ENCODE measurements at places on chromosomes 7 and 10.

DNA sequence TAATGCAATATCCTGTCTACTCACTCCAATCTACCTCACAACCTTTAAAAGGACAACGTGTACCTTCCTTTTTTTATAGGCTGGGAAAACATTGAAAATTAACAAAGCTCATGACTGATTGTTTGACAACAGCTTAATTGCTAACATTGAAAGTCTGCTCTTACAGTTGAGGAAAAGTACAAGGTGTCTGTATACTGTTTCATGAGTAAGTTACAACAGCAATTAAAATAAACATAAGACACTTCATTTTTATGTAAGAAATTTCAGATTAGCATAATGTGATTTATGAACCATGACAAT lies 28.6 kb upstream of the NCAPG2 start:
- no peak for DNase-seq

DNA sequence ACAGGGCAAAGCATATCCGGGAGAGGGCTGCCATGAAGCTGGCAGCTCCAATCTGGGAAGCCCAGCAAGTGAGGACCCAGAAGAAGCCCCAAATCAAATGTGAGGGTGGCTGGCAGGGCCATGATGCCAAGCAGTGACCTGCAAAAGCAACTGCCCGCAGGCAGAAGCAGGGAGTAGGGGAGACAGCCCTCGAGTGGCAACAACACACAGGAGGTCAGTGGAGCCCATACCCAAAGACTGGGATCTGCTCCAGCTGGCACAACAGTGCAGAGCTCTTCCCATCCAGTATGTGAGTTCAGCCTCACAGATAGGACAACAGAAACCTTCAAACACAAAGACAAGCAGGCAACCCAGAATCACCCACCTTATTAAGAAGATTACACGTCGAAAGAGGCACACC lies 45.0 kb downstream of the GRID1 start:
- no peak for DNase-seq

DNA sequence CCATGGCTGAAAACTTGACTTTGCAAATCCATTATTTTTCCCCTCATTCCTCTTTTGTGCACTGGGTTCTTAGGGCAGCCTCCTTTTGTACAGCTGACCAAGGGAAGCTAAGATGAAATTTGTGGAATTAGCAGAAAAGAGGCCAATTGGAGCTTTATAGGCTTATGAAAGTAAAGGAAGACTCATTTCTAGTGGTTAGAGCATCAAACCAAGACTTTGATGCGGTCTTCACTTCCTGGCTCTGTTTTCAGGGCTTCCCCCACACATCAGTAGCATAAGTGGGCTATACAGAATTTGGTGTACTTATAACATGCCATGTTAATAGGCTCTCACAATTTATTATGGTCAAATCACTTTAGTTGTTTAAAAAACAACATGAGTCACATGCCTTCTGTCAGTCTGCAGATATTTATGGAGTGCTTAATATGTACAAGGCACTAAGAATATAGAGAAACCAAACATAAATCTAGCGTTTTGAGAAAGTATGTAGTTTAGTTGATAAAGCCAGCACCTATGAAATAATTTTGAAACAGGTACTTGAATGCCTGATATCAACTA lies 5.7 kb downstream of the AUTS2 start:
- peak; percentile 46 for DNase-seq

DNA sequence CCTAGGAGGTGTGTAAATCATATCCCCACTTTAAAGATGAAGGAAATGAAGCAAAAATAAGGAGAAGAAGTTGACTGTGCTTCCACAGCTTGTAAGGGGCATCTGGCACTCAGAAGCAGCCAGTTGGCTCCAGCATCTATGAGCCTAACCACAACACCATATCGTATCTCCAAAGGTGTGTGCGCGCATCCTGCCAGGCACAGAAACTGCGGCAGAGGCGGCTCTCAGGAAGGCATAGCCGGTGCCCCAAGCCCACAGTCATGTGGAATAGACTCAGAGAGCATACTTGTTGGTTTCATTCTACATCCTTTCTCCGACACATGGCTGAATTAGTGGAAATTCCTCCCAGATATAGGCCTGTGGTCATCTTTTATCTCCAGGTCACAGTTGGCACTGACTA lies 423.9 kb downstream of the CALN1 start:
- DNase-seq: no peak

- no peak for DNase-seq
These were observed 53.5 kb downstream of the PODXL start for GRCh38 chr7:131502810-131503508.

DNA sequence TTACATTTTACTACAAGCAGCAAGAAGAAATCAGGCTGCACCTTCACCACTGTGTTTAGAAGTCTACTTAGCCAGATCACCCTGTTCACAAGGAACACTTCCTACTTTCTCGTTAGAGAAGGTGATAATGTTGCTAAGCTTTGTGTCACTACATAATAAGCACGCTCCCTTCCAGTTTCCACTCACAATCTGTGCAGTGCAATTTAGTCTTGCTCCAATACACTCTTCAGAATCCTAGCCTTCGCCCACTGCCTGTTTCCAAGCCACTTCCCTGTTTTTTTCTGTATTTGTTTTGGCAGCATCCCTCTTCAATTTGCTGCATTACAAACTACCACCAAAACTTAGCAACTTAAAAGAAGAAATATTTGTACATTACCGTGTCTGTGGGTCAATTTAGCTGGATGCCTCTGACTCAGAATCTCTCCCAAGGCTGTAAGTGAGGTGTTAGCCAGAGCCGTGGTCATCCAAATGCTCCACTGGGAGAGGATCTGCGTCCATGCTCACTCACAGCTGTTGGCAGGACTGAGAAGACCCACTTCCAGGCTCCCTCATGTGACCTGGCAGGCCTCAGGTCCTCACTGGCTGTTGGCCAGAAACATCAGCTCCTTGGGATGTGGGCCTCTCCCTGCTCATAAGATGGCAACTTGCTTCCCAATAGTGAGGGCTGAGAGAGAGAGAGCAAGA lies 110.4 kb downstream of the PON1 start:
- DNase-seq: no peak

DNA sequence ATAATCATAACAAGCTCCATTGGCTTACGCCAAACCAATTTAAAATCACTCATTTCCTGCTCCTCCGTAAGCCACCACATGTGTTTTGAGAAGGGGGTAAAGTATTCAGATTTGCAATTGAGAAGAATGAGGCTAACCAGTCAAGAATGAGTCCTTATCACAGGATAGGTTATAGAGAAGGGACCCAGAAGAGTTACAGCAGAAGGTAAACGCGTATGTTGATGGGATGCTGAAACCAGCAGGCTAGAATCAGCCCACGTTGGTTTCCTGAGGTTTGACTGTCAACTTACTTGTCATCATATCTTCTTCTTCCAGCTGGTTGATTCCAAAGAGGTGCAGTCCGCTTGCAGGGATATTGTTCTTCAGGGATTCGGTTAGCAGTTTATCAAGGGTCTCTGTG lies 64.1 kb upstream of the TM9SF3 start:
- DNase-seq: no peak

DNA sequence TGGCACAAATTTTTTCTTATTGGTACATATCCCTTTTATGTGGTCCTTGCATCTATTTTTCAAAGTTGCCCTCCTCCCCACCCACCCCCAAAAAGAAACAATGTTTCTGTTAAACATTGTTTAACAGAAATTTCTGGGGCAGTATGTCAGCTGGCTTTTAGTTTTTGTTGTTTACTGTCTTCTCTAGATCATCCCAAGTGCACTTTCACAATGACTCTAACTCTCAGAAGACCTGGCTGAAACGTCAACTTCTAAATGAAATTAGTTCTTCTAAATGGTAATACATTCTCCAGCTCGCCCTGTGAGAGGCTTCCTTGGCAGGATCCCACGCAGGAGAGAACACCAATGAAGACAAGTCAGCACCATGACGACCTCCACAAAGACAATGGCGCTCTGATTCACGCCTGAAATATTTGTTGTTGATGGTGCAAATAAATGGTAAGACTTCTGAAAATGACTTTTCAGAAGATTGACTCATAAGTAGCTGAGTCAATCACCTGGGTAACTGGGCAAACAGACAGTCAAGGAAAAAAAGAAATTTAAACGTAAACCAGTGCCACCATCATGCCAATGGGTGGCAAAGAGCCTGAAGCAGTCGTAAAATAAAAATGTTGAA lies 293.7 kb downstream of the FZD1 start:
- DNase-seq: no peak

DNA sequence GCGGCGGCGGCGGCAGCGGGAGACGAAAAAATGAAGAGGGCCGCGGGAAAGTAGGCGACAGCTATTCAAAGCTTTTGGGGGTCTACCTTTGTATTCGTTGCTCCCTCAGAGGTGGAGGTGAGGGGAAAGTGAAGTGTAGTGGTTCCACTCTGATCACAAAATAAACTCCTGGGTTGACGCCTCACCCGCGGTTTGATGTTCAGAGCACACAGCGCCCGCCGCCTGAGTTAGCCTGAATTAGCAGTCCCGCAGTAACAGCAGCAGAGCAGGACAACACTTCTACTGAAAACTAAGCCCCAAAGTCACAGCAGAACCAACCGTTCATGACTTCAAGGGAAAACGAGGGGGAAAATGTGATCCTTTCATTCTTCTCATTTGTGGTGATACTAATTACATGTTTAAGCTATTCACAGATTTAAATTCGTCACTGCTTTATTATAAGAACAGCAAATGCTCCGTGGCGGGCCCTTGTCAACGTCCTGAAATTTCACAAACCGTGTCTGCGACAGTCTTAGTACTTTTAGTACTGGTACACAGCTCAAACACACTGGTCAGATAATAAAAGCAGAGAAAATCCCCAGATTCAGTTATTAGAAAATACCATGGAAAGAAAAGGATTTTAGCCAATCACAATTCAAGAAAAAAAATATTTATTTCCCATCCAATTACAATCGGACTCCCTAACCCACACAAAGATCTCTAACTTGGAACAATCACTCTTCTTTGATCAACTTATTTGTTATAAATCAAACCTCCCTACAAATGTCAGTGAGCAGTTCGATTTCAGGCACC lies 563 bp upstream of the JMJD1C start:
- peak; percentile 46 for DNase-seq

- no peak for DNase-seq
These were observed 81.7 kb downstream of the ABCA13 start for GRCh38 chr7:48252995-48253394.

DNA sequence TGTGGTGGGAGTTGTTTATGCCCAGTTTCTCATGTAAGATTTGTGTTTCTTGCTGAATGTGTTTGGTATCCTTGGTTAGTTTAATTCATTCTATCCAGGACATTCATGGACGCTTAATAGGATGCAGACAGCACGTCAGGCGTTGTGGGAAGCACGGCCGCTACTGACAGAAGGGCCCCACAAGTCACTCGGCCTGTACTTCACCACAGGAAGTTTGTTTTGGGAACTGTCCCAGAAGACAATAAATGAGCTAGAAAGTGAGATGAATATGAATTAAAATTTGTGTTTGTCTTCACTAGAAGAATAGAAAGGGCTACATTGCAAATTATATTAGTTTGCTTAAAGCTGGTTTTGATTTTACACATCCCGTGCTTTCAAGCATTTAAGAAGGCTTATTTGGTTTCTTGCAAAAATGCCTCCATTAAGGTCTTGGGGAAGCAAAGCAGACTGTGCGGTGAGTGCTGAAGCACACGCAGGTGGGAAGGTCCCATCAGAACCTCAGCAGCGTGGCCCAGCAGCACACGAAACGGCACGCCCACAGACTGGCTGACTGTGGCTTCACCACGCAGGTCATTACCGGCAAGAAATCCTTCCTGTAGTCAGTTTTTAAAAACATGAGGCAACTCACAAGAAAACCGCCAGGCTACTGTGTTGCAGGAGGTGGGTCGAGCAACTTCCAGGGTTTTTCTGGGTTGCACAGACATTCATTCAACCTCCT lies 74.1 kb downstream of the VIPR2 start:
- no peak for DNase-seq

DNA sequence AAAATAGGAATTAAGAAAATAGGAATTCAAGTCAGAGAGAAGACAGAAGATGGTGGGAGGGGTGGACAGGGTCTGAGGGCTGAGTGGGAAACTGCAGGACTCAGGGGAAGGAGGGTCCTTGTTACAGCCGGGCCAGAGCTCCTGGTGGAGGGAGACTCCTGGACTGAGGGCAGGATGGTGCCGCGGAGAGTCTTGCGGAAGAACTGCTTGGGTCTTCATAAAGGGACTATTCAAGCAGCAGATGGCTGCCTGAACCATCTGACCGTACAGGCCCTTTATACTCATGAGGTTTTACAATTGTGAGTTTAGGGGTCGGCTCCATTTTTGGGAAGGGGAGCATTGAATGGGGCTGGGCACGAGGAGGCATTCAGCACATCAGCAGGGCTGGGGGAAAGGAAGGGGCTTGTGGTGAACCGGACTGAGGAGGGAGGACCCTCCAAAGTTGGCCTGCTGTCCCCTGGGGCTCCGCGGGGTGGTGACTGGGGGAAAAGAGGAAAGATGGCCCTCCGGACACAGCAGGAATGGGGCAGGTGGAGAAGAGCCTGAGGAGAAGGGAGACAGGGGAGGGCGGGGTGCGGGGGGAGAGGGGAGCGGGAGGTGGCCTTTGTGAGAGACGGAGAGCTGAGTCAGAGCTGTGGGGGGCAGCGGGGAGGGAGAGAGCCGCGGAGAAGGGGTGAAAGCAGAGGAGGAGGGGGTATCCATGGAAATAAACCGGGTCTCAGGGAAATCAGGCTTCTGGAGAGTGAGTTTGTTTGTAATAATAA lies 1.5 kb downstream of the FAM131B start:
- no peak for DNase-seq
